CD8-positive, alpha-beta memory T cell (primary cell): ENCODE measurements at places on chromosomes 13 and 19. TPM values are rescaled to one million over a fixed set of nuclear protein-coding genes. Genes with fewer than 3 reads are reported as not detected.

- H3K27ac ChIP-seq = no peak overlapping the region
- no peaks in the 10 kb centered on the region for H3K36me3 ChIP-seq
- H3K4me3 ChIP-seq = no peak overlapping the region
- no peaks in the 10 kb centered on the region for H3K27me3 ChIP-seq
- no peak for DNase-seq
Observed at GRCh38 chr19:32068793-32069192, 276.6 kb upstream of the ZNF507 start.

- no peak overlapping the region for H3K4me3 ChIP-seq
- H3K27ac ChIP-seq = no peak overlapping the region
- H3K27me3 ChIP-seq = no peaks in the 10 kb centered on the region
- DNase-seq = no peak
- H3K4me1 ChIP-seq = no peaks in the 10 kb centered on the region
Observed at GRCh38 chr13:104796581-104796980, 1730.4 kb upstream of the SLC10A2 start.

DNA sequence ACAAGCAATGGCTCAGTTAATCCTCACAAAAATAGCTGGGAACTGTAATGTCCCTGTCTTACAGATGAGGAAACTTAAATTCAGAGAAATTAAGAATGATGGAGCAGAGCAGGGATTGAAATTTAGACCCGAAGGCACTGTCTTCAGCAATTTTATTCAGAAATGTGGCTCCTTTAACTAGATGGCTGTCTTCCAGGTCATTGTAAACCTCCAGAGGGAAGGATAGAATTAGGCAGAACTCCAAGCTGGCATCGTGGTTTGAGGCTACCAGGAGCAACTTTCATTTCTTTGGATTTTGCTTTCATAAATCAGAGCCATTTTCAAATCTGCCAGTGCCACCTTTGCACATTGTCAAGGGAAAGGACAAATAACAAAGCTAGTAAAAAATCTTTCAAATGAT, 339.0 kb downstream of the DCT start:
- H3K4me1 ChIP-seq = no peaks in the 10 kb centered on the region
- no peaks in the 10 kb centered on the region for H3K36me3 ChIP-seq
- no peaks in the 10 kb centered on the region for H3K27me3 ChIP-seq

GRCh38 chr19:752652-753517, 2.0 kb downstream of the MISP start:
- H3K36me3 ChIP-seq = no peaks in the 10 kb centered on the region
- H3K4me1 ChIP-seq = no peaks in the 10 kb centered on the region
- no peak for DNase-seq
- H3K4me3 ChIP-seq = no peak overlapping the region
- H3K27ac ChIP-seq = no peak overlapping the region
- no peaks in the 10 kb centered on the region for H3K27me3 ChIP-seq

GRCh38 chr19:49925486-49925885, 3.5 kb upstream of the ATF5 start:
- H3K27me3 ChIP-seq = no peaks in the 10 kb centered on the region
- H3K4me3 ChIP-seq = no peak overlapping the region
- no peak for DNase-seq
- H3K4me1 ChIP-seq = peaks cover 29% of the 10 kb centered on the region

DNA sequence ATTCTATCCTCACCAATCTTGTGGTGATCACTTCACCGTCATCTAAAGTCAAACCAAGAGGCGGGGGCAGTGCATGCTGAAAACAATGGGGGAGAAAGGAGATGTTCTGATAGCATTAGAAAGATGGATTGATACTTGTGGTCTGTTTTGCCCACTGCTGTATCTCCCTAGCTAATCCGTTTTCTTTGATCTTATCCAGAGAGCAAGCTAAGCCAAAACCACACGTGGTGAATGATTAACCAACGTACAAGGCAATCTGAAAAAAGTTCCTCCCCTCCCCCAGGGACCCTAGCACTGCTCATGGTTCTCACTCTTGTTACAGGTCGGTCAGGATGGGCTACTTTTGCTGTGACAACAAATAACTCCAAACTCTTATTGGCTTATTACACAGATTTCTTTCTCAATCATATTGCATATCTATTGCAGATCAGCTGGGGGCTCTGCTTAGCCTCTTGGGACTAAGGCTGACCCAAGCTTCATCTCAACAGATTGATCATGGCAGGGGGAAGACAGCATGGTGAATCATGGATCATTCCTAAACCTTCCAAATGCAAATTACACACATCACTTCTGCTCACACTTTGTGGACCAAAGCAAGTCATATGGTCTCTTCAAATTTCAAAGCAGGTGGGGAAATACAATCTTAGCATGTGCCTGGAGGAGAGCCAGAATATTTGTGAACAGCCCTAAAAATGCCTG, 11.9 kb upstream of the C13orf42 start:
- H3K36me3 ChIP-seq = no peaks in the 10 kb centered on the region
- H3K27me3 ChIP-seq = no peaks in the 10 kb centered on the region
- no peaks in the 10 kb centered on the region for H3K4me1 ChIP-seq
- no peak overlapping the region for H3K4me3 ChIP-seq

DNA sequence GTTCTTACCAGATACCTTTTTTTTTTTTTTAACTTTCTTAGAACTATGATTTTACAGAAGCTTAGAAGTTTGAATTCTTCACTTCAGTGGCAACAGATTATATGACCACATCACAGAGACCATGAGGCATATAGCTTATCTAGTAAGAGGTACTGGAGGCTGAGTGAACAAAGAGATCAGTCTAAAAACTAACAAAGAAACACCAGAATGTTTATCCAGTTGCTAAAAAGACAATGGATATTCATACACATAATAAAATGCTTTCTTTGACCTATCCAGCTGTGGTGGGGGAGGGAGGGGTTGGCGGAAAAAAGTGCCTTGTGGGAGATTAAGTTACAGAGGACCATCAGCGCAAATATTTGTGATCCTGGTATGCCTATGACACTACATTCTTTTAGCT, 34.7 kb upstream of the SLITRK6 start:
- H3K27ac ChIP-seq = no peak overlapping the region
- no peak for DNase-seq
- no peaks in the 10 kb centered on the region for H3K27me3 ChIP-seq
- H3K36me3 ChIP-seq = no peaks in the 10 kb centered on the region

DNA sequence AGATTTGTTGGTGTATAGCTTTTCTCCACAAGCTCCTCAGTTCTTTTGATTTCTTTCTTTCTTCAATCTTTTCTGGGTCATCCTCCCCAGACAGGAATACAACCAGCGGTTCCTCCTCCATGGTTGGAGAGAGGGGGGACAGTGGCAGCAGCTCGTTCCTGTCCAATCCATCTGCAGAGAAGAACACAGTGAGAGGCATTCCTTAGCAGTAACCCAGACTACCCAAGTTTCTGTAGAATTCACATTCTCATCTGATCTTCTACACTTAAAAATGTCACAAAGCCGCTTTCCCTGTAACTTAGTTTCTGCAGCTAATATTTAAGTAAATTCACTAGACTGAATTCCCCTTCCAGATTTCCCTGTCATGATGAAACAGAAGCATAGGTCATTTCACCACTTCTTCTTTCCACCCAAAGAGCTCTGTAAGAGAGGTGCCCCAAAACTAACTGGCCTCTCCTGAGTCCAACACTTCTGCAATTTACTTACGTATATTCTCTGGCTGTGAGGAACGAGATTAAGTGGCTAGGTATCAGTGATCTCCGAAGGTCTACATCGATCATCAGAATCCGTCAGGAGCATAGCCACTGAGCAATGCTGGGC, 171.9 kb downstream of the TBC1D4 start:
- no peak overlapping the region for H3K4me3 ChIP-seq
- DNase-seq = no peak
- H3K4me1 ChIP-seq = no peaks in the 10 kb centered on the region
- peaks cover 4% of the 10 kb centered on the region for H3K36me3 ChIP-seq
- no peak overlapping the region for H3K27ac ChIP-seq

DNA sequence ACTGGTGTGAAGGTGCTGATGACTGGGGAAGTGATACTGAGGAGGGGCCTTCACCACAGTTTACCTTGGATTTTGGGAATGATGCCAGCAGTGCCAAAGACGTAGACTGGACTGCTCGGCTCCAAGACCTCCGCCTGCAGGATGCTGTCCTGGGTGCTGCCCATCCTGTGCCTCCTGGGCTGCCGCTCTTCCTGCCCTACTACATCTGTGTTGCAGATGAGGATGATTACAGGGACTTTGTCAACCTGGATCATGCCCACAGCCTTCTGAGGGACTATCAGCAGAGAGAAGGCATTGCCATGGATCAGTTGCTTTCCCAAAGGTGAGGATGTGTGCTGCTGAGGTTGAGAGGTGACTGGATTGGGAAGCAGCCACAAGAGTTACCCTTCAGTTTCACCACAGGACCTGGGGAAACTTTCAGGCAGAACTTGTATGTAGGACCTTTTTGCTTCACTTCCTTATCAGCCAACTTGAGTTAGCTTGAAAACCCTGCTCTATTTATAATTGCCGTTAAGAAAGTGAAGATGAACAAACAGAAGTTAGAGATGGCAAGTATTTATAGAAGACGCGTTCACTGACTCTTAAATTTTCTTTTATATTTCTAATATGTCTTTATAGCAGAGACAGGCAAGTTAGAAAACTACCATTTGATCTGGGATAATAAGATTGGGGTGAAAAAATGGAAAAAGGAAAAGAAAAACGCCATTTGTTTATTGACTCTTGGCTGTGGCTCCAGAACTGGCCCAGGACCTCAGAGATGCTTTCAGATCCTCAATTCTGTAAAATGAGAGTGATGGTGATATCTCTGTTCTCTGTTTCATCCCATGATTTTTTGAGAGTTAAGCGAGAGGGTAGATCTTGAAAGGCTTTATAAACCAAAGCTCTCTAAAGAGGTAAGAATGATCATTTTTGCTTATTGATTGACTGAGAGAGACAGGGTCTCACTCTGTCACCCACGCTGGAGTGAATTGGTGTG, 5.3 kb downstream of the PDCD2L start:
- H3K27me3 ChIP-seq = no peaks in the 10 kb centered on the region
- H3K4me1 ChIP-seq = no peaks in the 10 kb centered on the region
- no peak for DNase-seq
- no peak overlapping the region for H3K4me3 ChIP-seq
- no peak overlapping the region for H3K27ac ChIP-seq
- H3K36me3 ChIP-seq = peaks cover 18% of the 10 kb centered on the region

DNA sequence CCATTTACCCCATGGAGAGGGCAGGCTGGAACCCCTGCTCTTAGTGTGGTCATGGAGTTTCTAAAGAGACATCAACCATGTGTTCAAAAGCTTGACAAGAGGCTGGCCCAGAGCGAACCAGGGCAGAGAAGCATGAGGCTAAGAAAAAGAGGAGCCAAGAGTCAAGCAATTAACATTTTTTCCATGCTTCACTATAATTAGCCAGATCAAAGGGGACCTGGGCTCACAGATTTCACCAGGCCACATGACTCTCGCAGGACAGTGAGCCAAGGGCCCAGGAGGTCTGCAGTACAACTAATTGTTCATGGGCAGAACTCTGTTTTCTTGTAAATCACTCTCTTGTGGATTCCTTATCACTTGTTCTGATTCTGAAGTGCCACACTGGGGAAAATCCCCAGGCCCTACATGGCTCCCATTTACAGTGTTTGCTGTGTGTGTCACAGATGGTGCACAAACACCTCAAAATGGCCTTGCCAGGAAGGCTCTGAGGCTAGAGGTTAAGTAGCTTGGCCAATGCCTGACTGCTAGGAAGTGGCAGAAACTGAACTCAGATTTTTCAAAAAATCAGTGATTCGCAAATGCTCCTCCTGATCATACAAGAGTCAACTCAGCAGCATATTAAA, 101.2 kb downstream of the LHFPL6 start:
- no peaks in the 10 kb centered on the region for H3K36me3 ChIP-seq
- no peaks in the 10 kb centered on the region for H3K4me1 ChIP-seq
- no peak overlapping the region for H3K4me3 ChIP-seq
- no peak overlapping the region for H3K27ac ChIP-seq
- DNase-seq = no peak
- H3K27me3 ChIP-seq = no peaks in the 10 kb centered on the region

GRCh38 chr13:48403151-48403631, 9.7 kb downstream of the LPAR6 start:
- DNase-seq = no peak
- no peaks in the 10 kb centered on the region for H3K27me3 ChIP-seq
- H3K4me3 ChIP-seq = no peak overlapping the region
- no peaks in the 10 kb centered on the region for H3K36me3 ChIP-seq

DNA sequence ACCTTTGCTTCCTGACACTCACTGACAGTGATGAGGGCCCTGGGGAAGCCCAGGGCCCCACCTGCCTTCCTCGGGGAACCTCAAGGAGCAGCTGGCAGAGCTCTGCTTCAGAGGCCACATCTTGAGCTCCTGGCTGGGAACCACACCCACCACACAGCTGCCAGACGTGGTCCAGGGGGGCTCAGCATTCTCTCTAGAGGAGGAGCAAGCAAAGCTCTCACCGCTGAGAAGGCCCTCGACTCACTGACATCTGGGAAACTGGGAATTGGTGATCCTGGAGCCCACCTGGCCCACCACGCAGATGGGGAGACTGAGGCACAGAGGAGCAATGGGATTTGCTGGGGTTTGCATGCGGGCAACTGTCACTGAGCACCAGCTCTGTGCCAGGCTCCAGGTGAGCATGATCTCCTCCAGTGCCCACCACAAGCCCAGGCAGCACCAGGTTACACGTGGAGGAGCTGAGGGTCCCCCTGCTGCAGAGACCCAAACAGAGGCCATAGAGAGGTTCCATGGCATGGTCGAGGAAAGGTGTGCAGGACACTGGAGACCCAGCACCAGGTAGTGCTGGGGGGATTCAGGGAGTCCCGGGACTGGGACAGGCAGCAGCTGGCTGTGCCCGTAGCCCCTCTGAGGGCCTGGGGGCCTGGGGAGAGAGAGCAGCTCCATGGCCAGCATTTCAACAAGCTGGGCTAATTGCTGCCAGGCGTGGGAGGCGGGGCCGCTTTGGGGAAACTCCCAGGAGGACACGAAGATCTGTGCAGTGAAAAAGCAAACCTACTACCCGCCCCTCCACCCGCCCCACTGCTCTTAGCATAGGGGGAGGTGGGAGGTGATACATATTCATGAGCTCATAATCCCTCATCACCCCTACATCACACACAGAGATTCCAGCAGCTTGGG, 33.4 kb downstream of the PEPD start:
- DNase-seq = no peak
- no peaks in the 10 kb centered on the region for H3K36me3 ChIP-seq
- no peak overlapping the region for H3K4me3 ChIP-seq
- no peaks in the 10 kb centered on the region for H3K27me3 ChIP-seq

GRCh38 chr13:31372454-31372853, 172.7 kb downstream of the B3GLCT start:
- no peaks in the 10 kb centered on the region for H3K4me1 ChIP-seq
- no peak for DNase-seq
- H3K27me3 ChIP-seq = no peaks in the 10 kb centered on the region
- no peak overlapping the region for H3K27ac ChIP-seq
- no peaks in the 10 kb centered on the region for H3K36me3 ChIP-seq

DNA sequence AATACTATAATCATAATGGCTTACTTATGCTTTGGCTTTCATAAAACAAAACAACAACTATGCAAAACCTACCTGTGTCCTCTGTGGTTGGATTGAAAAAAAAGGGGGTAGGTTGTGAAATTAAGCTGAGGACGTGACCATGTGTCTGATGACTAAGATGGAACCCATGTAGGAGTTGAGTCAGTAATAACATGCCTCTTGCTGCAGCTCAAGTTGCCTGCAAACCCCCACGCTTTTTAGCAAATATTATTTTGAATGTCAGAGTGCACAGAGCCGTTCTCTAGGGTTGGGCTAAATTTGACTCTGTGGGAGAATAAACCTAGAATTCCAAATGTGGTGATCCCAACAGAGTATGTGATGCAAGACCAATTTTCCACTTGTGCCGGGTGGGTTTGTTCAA, 209.3 kb downstream of the KCNRG start:
- no peaks in the 10 kb centered on the region for H3K27me3 ChIP-seq
- peaks cover 7% of the 10 kb centered on the region for H3K4me1 ChIP-seq
- H3K27ac ChIP-seq = no peak overlapping the region
- no peaks in the 10 kb centered on the region for H3K36me3 ChIP-seq
- no peak overlapping the region for H3K4me3 ChIP-seq

POSTN gene
- not detected for polyA plus RNA-seq

CAPN12 gene
- 19.5 TPM for polyA plus RNA-seq

PNMA8A gene
- not detected for polyA plus RNA-seq

MAP2K2 gene
- 122 TPM for polyA plus RNA-seq

CEACAM21 gene
- polyA plus RNA-seq = 46.6 TPM
